ENCODE measurements at places on chromosomes 2 and 18. TPM values are rescaled to one million over a fixed set of nuclear protein-coding genes. Genes with fewer than 3 reads are reported as not detected.

- no peak for DNase-seq
Observed at GRCh38 chr2:68974946-68975665, 670 bp downstream of the GKN1 start.

The RGPD6 gene
- total RNA-seq, result 47.1 TPM

DNA sequence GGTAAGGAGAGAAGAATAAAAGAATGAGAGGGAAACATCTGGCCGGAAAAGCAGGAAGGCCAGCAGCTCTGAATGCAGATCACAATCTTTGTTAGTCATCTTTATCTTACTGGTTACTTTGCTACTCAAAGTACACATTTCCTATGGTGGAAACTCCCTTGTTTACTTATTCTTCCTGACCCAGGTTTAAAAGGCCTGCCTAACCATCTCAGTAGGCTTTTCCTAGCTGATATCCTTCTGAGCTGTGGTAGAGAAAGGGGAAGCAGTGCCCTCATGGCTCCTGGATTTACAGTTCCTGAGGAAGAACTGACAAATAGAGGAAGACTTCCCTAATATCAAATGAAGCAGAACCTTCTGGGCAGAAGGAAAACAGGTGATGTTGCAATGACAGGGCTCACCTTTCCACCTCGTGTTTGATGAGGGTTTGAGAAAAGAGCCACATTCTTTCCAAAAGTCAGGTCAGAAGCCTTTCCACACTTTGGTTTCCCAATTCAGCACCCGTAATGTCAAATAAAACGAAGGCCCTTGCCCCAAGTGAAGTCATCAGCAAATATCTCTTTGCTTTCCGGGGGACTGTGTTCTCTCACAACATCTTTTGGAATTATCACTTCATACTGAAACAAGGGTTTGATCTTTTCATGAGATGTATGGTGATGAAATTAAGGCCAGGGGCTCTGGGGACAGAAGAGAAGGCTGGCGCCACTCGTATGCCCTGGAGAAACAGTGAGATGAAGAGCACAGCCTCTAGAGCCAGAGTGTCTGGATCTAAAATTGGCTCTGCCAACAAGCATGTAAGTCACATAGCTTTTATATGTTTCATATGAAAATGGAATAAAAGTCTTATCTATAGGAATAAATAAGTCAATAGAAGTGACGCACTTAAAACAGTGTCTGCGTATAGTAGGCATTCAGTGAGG is 26.7 kb upstream of the APOB start:
- DNase-seq, result no peak

The POTEE gene
- 0.24 TPM for total RNA-seq

DNA sequence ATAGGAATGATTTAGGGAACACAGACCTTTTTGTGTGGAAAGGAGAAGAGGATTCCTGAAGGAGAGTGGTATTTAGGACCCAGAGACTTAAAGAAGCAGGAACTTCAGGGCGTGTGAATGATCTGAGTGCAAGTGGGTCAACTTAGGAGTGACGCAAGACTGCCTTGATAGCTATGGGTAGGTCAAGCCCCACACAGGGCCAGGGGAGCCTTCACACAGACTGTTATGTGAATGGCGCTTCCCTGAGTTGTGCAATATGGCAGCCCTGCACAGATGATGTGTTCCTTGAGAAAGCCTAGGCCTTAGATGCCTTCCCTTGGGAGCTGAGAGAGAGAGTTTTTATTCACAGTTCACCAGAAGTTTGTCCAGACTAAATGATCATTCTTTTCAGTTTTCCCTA is 47.1 kb upstream of the IGFBP5 start:
- DNase-seq, result peak; percentile 81

GRCh38 chr2:150133623-150134022 is 353.8 kb downstream of the RND3 start:
- peak; percentile 13 for DNase-seq

DNA sequence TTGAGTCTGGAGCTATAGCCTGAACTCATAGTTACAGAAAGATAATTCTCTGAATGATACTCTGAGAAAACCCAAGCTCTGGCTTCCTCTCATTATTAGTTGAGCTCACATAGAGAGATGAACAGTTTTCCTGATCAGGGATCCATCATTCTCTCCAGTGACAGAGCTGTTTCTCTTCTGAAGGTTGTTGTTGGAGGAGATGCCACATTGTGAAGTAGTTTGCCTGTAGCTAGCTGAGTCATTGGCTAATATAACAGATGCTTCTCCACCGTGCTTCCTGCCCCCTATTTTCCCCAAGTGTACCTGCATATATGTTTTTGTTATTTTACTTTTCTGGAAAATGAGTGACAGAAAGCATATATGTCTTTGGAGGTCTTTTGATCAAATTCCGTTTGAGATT is 64.6 kb downstream of the OSBPL6 start:
- no peak for DNase-seq

DNA sequence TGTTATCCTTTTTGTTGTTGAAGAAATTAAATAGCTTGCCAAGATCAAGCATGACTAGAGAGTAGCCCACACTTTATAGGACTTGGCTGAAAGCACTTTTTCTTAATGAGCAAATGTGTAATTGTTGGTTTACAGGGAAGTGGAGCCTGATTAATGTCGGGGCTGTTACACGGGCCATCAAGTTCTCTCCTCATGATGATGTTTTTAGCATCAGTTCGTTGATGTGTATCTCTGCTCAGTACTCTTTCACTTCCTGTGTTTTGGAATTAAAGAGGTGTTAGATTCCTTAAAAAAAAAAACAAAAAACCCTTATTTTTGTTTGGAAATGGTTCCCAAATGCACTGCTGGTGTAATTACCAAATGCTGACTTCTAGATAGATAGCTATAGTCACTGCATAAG is 114.2 kb downstream of the PTPRM start:
- no peak for DNase-seq

DNA sequence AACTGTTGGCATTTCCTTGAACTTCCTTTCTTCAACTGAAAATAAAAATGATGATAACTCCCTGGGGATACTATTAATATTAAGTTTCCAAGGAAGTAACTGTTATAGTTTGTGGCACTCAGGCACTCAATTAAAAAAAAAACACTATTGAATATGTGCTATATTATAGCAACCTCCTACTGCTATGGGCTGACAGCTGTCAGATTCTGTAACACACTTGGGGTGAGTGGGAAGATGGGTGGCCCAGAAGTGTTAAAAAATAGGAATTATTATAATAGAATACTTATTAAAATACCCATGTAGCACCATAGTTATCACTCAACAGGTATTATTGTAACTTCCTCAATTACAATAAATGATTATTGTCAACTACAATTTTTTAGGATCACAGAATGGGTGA is 130.9 kb downstream of the RNF152 start:
- no peak for DNase-seq

The CENPA gene
- 2.8 TPM for total RNA-seq

The ANKRD30BL gene
- total RNA-seq, result not detected

DNA sequence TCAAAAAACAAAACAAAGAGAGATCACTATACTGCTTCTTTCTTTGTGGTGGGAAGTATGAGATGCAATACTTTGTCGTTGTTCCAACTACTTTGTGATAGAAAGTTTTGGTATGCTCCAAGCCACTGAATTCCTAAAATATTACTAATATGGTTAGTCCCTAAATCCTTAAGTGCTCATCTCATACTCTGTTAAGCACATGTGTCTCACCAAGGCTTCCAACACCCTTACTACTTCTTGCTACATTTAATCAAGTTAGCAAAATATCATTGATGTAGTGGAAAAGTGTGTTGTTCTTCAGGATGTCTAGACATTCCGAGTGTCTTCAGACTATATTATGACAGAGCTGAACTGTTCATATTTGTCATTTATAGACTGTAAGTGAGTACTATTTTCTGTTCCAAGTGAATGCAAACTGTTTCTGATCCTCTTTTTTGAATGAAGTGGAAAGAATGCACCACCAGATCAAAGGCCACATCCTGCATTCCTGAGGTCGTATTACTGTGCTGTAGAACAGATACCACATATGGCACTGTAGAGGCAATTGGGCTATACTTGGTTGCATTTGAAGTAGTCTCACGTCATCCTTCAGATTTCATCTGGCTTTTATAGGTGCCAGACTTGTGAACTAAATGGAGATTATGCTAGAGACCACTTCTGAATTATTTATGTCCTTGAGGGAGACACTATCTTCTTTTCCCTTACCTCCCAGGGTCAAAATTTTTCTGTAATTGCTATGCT is 298.4 kb upstream of the ZNF521 start:
- no peak for DNase-seq

DNA sequence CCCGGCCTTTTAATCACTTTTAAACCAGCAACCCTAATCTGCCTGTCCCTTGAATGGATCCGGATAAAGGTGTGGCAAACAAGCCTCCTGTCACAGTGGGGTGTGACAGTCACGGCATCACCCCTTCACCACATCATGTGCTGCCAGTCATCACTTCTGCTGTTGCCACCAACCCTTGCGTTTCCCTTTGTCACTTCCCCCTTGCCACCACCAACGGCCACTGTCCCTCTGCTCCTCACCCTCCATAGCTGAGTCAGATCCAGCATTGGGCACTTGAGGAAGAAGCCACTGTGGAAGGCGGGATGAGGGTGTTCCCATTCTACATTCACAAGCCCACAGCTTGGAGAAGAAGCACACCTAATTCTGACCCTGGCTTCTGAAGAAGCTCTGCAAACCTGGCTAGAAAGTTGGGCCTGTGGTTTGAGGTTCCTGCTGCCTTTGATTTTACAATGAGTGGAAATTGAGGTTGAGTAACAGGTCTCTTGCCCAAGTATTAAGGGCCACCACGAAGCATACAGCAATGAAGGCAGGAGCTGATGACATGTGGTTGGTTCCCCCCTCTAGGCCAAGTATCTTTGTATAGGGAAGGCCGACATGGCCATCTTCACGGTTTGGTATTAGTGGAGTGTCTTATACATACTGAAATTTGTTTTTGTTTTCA is 22.9 kb upstream of the DARS1 start:
- DNase-seq, result peak; percentile 16

- no peak for DNase-seq
Observed at GRCh38 chr2:216925636-216926366, 65.9 kb upstream of the TNP1 start.

DNA sequence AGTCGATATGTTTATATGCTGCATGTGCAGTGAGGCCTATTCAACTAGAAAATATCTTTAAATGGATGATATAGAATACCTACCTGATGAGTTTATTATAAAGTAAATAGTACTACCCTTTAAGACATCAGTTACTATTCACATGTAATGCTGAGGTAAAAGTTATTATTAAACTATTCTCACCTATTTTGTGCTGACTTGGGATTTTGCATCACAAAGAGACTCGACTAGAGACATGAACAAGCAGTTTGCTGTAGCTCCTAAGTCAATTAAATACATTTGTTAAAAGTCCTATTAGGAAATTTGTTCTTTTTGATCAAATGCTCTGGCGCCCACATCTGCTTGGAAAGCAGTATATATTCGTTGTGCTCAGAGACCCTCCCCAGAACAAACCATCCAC is 164.1 kb downstream of the CCDC85A start:
- DNase-seq, result no peak

GRCh38 chr2:128545829-128546228 is 227.2 kb upstream of the HS6ST1 start:
- DNase-seq, result no peak

DNA sequence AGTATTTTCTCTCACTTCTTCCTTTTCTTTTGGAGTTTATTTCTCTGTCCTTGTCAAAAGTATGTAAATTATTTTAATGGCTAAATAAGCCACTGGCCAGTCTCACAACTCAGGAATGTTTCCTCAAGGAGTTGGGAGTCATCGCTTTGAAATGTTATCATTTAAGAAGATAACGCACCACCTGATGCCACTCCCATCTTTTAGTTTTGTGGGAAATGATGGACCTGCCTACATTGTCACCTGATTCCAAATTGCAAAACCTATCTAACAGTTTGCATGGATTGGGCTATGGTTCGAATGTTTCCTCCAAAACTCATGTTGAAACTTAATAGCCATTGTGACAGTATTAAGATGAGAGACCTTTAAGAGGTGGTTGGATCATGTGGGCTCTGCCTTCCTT is 32.4 kb upstream of the PPM1B start:
- DNase-seq, result no peak

DNA sequence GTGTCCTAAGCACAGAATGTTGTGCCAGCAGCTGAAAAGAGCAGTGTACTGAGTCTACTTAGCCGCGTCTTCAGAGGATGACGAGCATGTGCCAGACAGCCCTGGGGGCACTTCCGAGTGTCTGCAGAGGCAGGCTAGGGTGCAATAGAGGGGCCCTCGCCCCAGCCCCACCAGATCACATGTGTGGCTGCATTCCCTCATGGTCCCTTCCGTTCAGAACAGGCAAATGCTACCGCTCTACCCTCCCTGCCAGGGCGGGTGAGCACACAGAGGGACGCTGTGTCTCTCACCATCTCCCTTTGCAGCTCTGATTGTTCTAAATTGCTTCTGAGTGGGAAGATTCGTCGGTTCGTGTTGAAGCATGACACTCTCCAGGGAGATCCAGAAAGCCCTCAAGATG is 212.2 kb upstream of the RAB12 start:
- no peak for DNase-seq

DNA sequence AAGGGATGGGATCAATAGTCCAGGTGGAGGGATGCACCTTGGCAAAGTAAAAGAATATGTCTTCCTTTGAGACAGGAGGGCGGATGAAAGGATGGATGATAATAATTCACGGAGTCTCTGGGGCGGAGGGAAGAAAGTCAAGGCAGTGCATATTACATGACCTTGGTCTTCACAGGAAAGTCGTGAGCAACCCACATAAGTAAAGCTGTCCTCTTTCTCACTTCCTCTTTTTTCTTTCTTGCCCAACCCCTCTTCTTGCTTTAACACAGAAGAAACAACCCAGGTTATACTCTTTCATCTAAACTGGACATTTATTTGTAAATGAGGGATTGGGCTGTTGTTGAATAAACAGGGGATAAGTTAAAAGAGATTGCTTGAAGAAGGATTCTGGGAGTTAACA is 168.7 kb upstream of the SKOR2 start:
- no peak for DNase-seq

DNA sequence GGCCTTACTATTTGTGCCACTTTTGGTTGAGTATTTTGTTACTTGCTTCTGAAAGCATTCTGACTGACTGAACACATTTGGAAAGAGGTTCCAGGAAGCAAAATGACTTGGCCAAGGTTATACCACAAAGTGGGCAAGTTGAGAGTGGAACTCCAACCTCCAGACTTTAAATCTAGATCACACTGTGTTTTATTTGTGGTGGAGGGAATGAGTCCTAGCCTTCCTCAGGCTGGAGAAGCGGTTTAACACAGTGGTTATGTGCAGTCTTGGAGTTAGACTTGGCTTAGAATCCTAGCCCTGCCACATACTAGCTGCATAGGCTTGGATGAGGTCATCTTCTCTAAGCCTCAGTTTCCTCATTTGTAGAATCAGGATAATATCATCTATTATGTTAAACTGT is 33.4 kb downstream of the PLEKHM3 start:
- DNase-seq, result no peak

GRCh38 chr2:238242731-238243495 is 3.1 kb upstream of the HES6 start:
- no peak for DNase-seq
